EH (cell line): ENCODE measurements at places on chromosomes 2 and 18.

DNA sequence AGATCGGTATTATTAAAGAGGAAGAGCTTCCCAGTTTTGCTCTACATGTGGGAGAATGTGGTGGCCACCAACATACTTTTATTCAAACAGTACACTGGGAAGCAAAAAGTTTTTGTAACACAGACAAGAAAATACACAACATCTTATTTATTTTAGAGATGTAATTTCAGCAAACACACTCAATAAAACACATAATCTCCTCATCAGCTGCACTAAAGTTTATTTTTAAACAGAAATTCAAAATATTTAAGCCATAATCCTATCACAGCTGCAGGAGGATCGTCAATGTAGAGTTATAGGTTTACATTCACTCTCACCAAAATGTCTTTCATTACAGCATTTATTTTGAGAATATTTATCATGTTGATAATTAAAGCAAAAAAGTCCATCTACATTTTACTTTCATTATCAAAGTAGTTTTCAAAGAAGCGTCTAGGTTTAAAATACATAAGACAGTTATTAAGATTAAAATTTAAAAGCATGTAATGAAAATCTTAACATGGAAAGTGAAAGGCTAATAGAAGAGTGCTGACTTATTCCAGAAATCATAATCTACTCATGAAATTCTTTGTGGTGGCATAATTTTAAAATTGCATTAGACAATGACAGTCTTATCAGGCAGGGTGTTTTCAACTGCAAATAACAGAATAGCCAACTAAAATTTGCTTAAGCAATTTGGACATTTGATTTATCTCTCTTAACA is 61.0 kb downstream of the ANKRD44 start:
- DNase-seq = no peak

GRCh38 chr2:112972423-112973086 is 5.3 kb upstream of the IL36G start:
- DNase-seq = no peak

DNA sequence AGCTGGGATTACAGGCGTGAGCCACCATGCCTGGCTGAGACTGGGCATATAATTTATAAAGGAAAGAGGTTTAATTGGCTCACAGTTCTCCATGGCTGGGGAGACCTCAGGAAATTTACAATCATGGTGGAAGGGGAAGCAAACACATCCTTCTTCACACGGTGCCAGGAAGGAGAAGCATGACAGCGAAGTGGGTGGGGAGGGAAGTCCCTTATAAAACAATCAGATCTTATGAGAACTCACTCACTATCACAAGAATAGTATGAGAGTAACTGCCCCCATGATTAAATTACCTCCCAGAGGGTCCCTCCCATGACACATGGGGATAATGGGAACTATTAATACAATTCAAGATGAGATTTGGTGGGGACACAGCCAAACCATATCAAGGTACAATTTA is 7.8 kb upstream of the LCLAT1 start:
- DNase-seq = no peak

GRCh38 chr18:79963658-79964329 is 649 bp upstream of the HSBP1L1 start:
- no peak for DNase-seq

DNA sequence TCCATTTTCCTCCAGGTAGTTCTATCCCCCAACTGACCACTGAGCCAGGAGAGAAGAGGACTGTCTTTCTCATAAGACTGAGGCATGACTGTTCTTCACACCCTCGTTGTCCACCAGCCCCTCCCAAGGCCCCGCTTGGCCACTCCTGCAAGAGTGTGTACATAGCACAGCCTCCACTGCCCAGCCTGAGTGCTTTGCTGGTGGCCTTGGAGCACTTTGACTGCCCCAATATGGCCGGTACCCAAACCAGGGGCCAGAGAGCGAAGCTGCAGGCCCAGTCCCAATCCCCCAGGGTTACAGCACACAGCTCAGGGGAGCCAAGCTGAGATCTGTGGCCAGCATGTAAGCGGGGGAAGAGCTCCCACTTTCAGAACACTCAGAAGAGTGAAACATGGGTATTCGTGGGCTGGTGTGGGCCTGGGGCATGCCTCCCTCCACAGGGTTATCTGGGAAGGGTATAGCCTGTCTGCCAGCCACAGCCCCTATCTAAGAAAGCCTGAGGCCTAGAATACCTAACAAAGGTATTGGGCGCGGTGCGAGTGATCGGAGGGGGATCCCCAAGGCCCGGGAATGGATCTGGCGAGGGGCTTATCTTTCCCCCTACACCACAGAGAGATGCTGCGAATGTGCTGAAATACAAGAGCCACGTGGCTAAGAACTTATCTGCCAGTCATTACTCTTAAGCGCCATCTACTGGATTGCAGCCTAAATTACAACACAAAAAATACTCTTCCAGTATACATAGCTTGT is 163.8 kb downstream of the WDPCP start:
- peak; percentile 53 for DNase-seq

DNA sequence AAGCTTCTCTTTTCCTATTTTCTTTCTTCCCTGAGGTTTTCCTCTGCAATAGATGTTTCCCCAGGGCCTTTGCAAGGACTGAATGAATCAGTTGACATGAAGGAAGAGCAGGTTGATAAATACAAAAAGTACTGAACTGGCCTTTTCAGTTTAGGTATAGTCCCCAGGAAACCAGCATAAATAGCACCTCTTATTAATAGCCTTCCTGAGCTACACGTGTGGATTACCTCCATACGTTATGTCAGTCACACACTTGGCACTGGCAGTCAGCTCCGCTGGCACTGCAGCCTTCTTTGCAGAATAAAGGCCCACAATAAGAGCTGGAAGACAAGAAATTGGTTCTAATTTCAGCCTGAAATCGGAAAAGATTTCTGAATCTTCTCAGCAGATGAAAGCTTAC is 60.7 kb downstream of the KCTD18 start:
- no peak for DNase-seq

GRCh38 chr18:23357996-23358594 is 95.0 kb upstream of the RIOK3 start:
- no peak for DNase-seq

- no peak for DNase-seq
Observed at GRCh38 chr18:35864916-35865315, 107.6 kb upstream of the RMP24 start.

GRCh38 chr2:2422621-2423020 is 91.5 kb upstream of the MYT1L start:
- no peak for DNase-seq

DNA sequence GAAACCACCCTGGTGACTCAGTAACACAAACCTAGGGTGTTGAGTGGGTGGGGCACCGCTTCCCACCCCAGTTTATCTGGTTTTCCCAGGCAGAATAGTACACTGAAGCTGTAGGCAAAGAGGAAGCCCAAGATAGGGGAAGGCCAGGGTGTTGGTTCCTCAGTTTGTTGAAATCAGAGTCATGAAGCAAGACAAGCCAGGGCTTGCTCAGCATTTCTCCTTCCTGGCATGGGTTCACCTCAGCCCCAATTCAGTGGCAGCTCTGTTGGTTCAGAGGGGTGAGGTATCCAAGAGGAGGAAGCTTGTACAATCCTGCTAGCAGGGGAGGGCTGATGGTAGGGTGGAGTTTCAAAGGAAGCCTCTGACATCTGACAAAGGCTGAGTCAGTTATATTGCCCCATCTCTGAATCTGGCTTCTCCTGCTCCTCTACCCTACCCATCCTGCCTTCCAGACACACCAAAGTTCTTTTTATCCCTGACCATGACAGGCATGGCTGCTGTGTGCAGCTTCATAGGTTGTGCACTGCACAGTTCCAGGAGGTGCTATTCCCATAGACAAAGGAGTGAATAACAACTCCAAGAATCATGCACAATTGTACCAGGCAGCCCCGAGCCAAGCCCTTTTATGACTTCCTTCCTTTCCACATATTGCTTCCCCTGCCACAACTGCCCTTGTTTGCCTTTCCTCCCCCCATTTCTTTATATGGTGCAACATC is 24.9 kb upstream of the RAB10 start:
- peak; percentile 71 for DNase-seq

DNA sequence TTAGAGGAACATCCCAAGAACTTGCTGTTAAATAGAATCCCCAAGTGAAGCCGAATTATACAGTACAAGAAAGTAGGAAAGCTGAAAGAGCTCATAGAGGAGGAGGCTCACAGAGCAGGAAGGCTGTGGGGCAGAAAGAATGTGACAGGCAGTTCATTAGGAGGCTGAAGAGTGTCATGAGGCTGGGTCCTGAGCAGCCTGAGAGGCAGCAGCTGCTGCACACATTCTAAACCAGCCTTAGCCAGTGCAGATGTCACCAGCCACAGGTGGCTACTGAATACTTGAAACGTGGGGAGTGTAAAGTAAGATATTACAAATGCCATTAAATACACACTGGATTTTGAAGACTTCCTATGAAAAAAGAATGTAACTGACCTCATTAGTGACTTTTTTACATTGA is 490.2 kb upstream of the KLHL29 start:
- DNase-seq = no peak

DNA sequence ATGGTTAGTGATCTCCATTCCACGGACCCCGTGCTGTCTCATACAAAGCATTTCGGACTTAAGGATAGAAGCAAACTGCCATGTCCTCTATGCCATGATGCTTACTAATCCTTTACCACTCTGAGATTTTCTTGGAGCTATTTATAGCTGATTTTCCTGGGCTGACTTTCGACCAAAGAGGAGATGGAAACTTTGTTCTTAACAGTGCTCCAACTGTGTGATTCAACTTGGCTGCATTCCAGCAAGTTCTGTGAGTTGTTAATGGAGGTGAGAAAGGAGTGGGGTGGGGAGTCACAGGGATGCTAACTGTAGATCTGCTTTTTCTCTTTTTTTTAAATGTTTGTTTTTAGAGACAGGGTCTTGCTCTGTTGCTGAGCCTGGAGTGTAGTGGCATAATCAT is 45.5 kb upstream of the MSH2 start:
- peak; percentile 80 for DNase-seq

GRCh38 chr2:84038866-84039265 is 420.2 kb downstream of the SUCLG1 start:
- DNase-seq = no peak

DNA sequence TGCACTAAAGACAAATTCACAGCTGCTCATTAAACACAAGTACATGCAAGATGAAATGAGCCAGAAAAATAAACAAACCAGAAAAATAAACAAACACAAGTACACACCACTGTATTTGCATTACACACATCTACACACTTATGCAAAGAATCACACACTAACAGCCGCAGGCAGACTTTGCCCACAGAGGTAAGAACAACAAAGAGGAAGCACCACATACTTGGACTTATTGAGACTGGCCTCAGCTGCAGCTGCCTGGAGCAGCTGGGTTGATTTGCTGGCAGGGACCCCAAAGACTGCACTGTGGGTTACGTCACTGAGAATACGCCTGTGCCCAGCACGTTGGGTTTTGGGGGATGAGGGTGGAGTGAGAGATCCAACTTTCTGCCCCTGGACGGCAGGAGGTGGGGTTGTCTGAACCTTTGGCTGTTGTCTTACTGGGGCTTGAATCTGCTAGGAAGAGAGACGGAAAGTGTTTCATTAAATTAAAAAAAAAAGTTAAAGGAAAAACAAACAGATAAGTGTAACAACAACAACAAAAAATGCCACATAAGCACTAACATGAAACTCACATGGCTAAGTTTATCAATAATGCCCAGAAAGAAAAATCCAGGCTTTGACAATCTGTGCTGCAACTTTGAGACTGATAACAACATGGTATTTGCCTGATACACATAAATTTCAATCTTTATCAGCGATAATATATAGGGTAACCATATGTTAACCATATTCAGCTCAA is 71.9 kb upstream of the NFU1 start:
- no peak for DNase-seq

DNA sequence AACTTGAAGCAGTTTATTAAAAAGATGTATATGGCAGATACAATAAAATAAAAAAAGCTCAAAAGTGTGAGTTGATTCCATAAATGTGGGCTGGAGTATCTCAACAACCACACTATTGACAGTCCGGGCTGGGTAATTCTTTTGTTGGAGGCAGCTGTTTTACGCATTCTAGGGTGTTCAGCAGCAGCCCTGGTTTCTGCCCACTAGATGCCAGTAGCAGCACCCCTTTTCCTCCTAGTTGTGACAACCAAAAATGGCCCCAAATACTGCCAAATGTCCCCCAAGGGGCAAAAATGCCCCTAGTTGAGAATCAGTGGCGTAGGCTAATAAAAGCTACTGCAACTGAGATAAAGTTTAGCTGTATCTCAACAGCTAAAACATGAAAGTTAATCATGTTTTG is 44.8 kb downstream of the CHMP3 start:
- peak; percentile 14 for DNase-seq

GRCh38 chr2:11357428-11357972 is 13.1 kb upstream of the ROCK2 start:
- DNase-seq = peak; percentile 45

DNA sequence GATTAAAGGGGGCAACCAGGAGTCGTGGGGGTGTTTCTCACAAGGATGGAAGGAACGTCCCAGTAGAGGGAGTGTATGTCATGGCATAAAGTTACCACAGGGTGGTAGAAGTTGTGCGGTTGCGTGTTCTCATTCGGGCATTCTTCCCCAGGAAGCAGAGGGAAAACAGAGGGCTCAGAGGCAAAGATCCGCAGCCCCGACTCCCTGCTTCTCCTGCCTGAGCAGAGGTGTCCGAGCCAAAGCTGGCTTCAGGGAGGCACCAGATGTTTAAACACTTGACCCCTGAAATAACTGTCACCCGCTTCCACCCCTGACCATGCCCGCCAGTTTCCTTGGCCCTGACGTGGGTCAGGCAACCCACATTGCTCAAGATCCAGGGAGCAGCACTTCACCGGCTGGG is 83.7 kb downstream of the EN1 start:
- peak; percentile 17 for DNase-seq

DNA sequence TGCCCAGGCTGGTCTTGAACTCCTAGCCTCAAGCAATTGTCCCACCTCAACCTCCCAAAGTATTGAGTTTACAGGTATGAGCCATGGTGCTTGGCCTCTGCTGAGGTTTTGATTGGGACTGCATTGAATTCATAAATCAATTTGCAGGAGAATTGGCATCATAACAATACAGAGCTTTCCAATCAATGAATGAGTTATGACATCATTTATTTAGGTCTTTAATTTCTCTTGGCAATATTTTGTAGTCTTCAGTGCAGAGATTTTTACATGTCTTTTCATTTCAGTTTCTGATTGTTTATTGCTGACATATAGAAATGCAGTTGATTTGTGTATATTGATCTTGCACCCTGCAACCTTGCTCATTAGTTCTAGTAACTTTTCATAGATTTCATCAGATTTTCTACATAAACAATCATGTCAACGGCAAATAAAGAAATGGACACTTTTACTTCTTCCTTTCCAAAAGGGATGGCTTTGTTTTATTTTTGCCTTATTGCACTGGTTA is 119.9 kb downstream of the TFCP2L1 start:
- no peak for DNase-seq

- DNase-seq = peak; percentile 60
Observed at GRCh38 chr2:20157193-20157891, 67.6 kb downstream of the SDC1 start.

GRCh38 chr2:219434718-219435525 is at the start of gene SPEG:
SPEG (plus strand) TSS chr2:219434843; CDS start chr2:219434978, 135 bp downstream.
- no peak for DNase-seq
